ENCODE measurements at places on chromosomes 2 and 18.

DNA sequence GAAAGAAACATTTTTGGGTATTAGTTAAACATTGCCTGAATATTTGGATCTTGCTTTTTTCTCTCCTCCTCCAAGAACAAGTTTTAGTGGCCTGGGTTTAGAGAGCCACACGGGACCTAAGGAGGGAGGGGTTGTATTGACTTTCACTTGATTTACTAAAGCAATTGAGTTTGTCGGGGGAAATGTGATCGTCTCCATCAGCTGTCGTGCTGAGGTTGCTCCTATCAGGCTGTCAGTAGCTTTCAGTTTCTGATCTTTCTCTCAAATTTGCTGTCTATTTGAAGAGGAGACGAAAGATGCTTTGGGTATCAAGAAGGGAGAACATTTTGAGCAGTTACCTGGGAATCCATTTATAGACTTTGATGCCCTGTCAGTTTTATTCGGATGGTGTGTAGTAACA lies 106.0 kb downstream of the SETBP1 start:
- no peak for DNase-seq

DNA sequence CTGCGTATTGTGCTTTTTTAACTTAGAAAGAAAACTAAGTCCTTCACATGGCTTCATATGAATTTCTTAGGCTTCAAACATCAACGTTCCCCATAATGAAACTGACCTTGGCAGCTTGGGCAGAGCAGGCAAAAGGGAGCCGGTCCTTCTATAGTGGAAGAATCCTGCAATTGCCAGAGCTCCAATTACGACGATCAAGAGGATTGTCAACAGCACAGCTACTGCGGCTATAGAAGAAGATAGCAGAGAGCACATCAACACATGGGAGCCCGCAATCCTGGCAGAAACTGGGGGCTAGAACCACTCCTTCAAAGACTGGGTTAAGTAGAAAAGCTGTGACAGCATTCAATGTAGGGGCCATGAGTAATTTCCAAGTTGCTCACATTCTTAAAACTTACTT lies 69.8 kb downstream of the DHRS9 start:
- DNase-seq: no peak

GRCh38 chr2:191675807-191676721 lies 1.9 kb upstream of the NABP1 start:
- peak; percentile 83 for DNase-seq

- no peak for DNase-seq
These were observed 222.0 kb upstream of the FN1 start for GRCh38 chr2:215657844-215658243.

- DNase-seq: no peak
These were observed at the start of gene OBSL1 for GRCh38 chr2:219571311-219572236. Gene OBSL1 (minus strand): TSS chr2:219571539. CDS start chr2:219571232, 307 bp downstream.

DNA sequence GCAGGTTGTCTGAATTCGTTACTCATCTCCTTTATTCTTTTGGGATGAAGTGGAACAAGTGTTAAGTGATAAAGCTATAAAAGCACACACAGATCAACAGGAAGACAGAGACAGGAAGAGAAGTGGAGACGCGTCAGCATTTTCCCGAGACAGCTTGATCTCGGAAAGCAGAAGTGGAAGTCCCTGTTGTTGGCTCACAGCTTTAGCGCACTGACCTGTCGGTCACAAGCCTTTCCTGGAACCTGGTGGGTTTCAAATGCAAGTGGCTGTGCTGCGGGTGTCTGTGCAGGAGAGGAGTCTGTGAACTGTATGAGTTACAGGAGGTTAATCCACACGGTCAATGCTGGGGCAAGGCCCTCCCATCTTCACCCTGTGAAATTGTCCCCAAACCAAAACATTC lies 116.6 kb upstream of the PELI1 start:
- DNase-seq: no peak

DNA sequence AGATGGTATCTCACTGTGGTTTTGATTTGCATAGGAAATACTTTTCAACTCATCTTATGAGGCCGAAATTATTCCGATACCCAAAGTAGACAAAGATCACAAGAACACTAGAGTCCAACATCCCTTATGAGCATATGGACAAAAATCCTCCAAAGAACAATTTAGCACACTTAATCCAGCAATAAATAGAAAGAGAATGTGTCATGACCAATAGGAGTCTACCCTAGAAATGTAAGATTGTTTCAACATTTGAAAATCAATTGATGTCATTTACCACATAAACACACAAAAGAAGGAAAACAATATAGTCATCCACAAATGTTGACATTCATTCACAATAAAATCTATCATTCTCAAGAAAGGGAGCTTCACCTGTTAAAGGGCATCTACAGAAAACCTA lies 307.8 kb upstream of the SMIM21 start:
- no peak for DNase-seq

- DNase-seq: no peak
These were observed 141.3 kb downstream of the MEIS1 start for GRCh38 chr2:66576311-66576560.

- DNase-seq: no peak
These were observed 27.9 kb downstream of the FABP1 start for GRCh38 chr2:88099798-88100488.

- DNase-seq: peak; percentile 6
These were observed 172.8 kb upstream of the RBMS1 start for GRCh38 chr2:160666154-160667060.

GRCh38 chr2:172169611-172170010 lies 66.9 kb upstream of the DLX2 start:
- DNase-seq: no peak

GRCh38 chr18:48345596-48345995 lies 63.6 kb downstream of the ZBTB7C start:
- DNase-seq: no peak

GRCh38 chr2:96253006-96253405 lies 12.8 kb downstream of the TMEM127 start:
- no peak for DNase-seq

DNA sequence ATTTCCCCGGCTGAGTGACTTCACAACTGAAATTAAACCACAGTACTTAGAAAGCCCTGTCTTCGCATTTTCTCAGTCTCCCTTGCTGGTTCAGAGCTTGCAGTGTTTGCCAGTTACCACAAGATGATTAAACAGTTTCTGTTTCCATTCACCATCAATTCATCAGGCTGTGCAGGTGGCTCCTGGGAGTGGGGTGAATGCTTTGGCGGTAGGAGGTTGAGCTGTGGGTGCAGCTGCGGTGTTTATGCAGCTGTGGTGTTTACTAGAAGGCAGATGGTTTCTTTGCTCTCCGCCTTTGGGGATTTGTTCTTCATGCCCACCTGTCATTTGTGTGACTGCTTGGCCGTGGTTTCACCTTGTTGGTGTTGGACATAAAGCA lies 16.1 kb downstream of the ACOXL start:
- peak; percentile 31 for DNase-seq

- no peak for DNase-seq
These were observed 11.4 kb downstream of the PLEKHA3 start for GRCh38 chr2:178491612-178492011.

DNA sequence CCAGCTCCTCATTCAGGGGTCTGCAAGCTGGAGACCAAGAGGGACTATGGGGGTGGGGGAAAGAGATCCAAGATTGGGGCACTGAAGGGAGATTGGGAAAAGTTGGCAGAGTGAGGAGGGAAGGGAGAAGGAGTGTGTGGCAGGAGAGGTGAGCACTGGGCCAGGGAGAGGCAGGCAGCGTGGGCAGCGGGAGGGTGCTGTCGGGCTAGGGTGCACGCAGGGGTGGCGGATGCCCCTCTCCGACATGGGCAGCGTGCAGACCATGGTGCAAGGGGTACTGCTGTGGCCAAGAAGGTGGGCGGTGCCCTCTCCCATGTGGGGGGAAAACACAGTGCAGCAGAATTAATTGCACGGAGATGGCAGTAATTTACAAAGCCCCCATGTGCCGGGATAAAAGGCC lies 74.1 kb downstream of the CELF4 start:
- no peak for DNase-seq

DNA sequence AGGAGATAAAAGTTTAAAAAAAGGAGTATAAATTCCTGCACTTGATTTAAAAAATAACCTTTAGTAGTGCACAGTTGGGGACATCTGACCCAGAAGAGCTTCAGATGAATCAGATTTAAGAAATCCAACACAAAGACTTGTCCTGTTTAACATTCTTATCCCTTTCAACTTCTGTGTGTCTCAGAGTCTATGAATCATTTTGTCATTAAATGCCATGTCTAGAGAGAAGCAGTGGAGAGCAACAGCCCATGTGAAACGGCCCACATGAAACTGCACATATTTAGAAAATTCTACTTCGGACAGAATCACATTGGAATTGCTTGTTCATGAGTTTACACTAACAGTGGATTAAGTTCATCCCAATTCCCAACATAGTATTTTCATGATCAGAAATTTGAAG lies 278.6 kb downstream of the SLC8A1 start:
- no peak for DNase-seq

- no peak for DNase-seq
These were observed 481.4 kb upstream of the CDH7 start for GRCh38 chr18:65269375-65269774.

DNA sequence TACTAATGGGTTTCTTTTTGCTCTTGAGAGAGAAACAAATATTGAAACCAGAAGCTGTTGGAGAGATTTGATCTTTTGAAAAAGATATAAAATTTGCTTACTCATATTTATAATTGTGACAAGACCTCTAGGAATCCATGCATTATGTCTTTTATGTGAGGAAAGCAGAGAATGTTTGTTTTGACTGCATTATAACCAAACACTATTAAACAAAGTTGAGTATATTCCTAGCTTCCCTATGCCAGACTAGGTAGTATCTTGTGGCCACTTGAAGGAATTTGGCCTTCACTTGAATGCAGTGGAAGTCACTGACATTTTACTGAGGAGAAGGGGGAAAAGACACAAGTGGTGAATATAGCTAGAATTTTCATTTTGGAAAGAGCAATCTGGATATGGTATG lies 521.8 kb upstream of the ZEB2 start:
- DNase-seq: no peak

GRCh38 chr2:38656866-38657480 lies 8.9 kb upstream of the GALM start:
- no peak for DNase-seq

GRCh38 chr2:111050701-111051376 lies 69.9 kb upstream of the BCL2L11 start:
- DNase-seq: no peak

GRCh38 chr18:48263914-48264902 lies 145.0 kb downstream of the ZBTB7C start:
- DNase-seq: no peak

GRCh38 chr18:63410792-63411191 lies 11.5 kb downstream of the VPS4B start:
- no peak for DNase-seq

DNA sequence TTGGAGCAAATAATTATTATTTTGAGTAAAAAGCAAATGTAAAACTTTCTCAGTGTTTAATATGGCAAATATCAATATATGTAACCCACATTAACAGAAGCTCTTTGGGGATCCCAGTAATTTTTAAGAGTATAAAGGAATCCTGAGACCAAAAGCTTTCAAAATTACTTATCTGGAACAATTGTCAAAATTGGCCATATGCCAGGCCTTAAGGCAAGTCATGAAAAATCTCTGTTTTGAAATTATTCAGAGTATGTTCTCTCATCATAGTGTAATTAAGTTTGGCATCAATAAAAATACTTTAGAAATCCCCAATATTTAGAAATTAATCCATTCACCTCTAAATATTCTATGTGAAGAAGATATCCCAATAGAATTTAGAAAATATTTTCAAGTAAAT lies 225.3 kb upstream of the ARL4C start:
- no peak for DNase-seq

GRCh38 chr18:48974304-48975119 lies 23.7 kb upstream of the SMAD7 start:
- no peak for DNase-seq

GRCh38 chr18:5237083-5237722 lies 40.1 kb upstream of the AKAIN1 start:
- no peak for DNase-seq

GRCh38 chr2:55010149-55010591 lies 40.1 kb downstream of the RTN4 start:
- DNase-seq: peak; percentile 69

- no peak for DNase-seq
These were observed 75.7 kb downstream of the TTC21B start for GRCh38 chr2:165877565-165878550.

- DNase-seq: peak; percentile 73
These were observed 45.7 kb downstream of the QPCT start for GRCh38 chr2:37389989-37390765.

DNA sequence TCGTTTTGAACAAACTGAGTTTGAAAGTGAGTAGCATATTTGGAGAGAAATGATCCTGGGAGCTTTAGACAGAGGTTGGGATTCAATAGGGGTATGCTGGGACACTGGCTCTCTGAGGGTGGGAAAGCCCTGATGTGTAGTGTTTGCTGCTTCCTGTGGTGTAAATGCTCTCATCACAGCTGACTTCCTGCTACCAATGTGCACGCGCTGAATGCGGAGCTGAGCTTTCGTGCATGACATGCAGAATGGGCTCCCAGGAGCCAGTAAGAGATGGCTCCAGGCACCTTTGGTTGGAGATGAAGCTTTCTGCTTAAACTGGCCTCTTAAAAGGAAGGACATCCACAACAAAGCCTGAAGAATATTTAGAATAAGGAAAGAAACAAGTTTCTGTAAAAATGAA lies 224.1 kb upstream of the CCDC150 start:
- peak; percentile 1 for DNase-seq

DNA sequence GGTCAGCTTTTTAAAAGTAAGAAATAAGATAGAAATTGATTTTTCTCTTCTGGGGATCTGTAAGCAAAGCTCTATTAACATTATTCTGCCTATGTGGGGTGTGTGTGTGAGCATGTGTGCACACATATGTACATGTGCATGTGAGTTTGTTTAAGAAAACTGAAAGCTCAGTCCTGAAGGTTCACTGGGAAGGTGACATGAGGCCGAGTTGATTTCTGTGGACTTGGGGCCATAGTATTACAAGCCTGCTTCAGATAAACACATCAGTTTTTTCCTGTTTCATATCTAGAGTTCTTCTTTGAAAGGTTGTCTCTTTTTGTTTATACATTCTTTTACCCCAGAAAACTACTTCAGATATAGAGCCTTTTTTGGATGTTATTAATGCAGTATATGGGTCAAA lies 83.4 kb downstream of the SERPINB8 start:
- no peak for DNase-seq

- DNase-seq: peak; percentile 46
These were observed 47.9 kb downstream of the LDLRAD4 start for GRCh38 chr18:13266218-13267100.

GRCh38 chr2:121242175-121242875 lies 42.7 kb downstream of the TFCP2L1 start:
- DNase-seq: no peak

GRCh38 chr2:221124532-221125240 lies 447.4 kb downstream of the EPHA4 start:
- DNase-seq: no peak

DNA sequence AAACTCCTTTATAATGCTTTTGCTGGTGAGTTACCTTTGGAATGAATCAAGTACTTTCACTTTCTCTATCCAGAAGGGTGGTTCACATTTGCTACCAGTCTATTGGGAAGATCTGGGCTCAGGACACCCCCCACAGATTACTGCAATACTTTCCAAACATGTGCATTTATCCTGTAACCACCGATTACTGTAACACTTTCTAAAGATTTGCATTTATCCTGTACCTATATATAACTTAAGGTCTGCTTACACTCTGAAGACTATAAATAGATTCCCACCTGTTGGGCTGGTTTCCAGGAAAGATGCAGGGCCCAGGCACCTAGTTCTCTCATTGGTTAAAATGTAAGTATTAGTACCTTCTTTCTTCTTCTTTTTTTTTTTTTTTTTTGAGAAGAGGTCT lies 113.0 kb upstream of the NEDD4L start:
- DNase-seq: no peak
